ENCODE measurements at places on chromosomes 2 and 18. TPM values are rescaled to one million over a fixed set of nuclear protein-coding genes. Genes with fewer than 3 reads are reported as not detected.

Gene REG3G
- total RNA-seq = not detected

Gene SERPINB12
- total RNA-seq = not detected

Gene ANKRD62
- not detected for total RNA-seq

Gene TMEM37
- total RNA-seq = 56.4 TPM

GRCh38 chr2:71779774-71780105, 326.4 kb downstream of the DYSF start:
- no peak for DNase-seq

DNA sequence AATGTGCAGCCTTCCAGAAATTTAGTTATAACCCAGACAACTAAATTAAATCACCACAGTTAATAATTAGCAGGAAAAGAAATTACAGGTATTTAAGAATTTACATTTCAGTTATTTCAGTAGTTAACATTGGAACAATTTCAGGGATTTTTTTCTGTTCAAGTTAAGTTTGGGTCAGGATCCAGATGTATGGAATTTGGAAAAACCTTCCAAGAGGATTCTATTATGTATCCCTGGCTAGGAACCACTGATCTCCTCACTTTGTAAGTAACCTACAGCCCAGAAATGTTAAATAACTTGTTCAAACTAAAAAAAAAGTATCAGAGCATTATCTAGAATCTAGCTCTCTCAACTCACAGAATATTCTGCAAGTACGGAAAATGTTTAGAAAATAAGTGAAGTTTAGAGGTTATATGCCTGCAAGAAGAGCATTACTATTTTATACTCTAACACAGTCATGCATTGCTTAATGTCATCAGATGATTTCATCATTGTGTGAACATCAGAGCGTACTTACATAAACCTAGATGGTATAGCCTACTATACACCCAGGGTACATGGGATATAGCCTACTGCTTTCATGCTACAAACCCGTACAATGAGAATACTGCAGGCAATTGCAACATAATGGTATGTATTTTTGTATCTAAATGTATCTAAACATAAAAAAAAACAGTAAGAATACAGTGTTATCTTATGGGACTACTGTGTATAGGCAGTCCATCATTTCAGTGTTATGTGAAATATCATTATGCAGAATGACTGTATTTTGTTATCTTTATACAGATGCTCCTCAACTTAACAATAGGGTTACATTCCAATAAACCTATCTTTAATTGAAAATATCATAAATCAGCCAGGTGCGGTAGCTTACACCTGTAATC, 6.1 kb downstream of the NCKAP1 start:
- DNase-seq = no peak

GRCh38 chr2:219001577-219002394, 8.6 kb upstream of the CRYBA2 start:
- no peak for DNase-seq

DNA sequence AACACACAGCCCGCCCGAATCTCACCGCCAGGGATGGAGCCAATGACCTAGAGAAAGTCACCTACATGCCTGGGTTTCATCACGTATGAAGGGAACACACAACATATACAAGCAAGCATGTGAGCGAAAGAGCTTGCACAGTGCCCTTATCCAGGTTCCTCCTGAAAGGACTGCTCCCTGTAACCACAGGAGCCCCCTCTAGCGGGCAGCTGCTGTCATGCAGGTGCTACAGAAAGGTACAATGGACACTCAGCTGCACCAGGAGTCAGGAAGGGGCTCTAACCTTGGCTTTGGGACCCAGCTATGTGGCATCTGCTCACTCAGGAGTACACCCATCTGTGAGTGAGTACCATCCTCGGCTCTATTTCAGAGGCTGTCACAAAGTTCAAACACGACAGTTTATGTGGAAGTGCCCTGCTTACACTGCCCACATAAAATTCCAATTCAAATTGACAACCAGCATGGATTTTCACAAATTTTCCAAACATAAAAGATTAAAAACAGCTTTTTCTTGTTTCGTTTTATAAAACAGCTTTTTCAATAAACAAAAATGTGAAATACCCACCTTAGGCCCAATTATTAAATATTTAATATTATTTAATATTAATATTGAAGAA, 3.5 kb downstream of the NDUFA10 start:
- DNase-seq = no peak

GRCh38 chr18:43751835-43752234, 474.5 kb upstream of the SYT4 start:
- no peak for DNase-seq

DNA sequence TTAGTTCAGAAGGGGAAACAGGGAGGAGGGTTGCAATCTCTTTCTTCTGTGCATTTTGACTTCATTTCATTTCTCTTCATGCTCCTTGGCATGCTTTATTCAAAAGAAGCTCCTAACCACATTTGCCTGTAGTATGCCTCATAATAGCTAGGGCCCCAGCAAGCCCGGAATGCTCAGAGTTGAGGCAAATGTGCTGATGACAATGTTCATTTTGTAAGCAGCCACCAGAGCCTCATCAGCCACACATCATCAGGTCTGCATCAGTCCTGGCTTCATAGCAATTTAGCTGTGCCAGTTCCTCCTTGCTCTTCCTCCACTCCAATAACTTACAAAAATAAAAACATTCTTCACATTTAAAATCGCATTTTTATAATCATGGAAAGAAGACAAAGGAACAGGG, 65.4 kb upstream of the MMADHC start:
- DNase-seq = no peak

DNA sequence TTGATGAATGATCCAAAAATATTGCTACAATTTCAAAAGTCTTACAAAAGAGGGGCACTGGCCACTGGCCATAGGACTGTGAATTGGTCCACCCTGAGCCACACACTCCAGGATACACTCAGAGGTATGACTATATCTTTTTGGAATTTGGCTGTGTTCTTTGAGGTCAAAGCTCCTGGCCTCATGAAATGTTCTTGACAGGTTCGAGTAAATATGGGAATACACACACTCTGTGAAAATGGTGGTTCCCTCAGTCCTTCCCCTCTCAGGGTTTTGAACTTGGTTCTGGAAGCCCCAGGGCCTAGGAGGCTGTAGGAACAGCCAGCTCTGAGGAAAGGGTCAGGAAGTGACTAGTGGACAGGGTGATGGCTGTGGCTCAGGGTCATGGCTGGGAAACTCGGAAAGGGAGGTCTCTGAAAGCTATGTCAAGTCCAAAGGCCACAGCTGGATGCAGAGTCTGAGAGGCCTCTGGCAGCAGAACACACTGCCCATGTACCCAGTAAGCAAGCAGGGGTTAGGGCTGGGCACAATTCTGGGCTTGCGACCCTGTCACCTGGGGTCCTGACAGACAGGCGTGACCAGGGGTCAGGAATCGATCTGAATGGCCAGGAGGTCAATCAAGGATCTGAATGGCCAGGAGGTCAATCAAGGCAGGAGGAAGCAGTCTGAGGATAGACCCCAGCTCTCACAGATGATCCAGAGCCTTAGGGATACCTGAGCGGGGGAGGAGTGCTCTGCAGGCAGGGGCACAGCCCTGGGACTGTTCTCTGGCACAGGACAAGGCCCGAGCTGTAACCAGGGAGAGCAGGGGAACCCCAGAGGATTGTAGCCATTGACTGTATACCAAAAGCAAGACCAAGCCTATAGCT, 223.4 kb upstream of the SMAD2 start:
- DNase-seq = peak; percentile 86
